ENCODE measurements at places on chromosomes 2 and 18. TPM values are rescaled to one million over a fixed set of nuclear protein-coding genes. Genes with fewer than 3 reads are reported as not detected.

Gene TBC1D8
- total RNA-seq, result 18.9 TPM

Gene DSG4
- not detected for total RNA-seq

Gene SERPINB2
- total RNA-seq, result 0.74 TPM

Gene CCDC74A
- 11.5 TPM for total RNA-seq

Gene COL6A3
- 2,143 TPM for total RNA-seq

Gene HOXD3
- total RNA-seq, result 0.14 TPM

Gene STAT1
- total RNA-seq, result 160 TPM

Gene CGREF1
- total RNA-seq, result 7.0 TPM

Gene PLEKHH2
- 5.3 TPM for total RNA-seq

Gene C2orf80
- total RNA-seq, result not detected

Gene ADRA2B
- total RNA-seq, result 0.09 TPM

Gene NDUFV2
- total RNA-seq, result 102 TPM

Gene CDH2
- 33.7 TPM for total RNA-seq

Gene SEC11C
- 21.6 TPM for total RNA-seq

Gene AQP12A
- total RNA-seq, result not detected

Gene ALPG
- total RNA-seq, result not detected

Gene FKBP1B
- 7.0 TPM for total RNA-seq

Gene RUFY4
- not detected for total RNA-seq

Gene BIN1
- total RNA-seq, result 140 TPM

Gene MSH6
- total RNA-seq, result 23.8 TPM

Gene PXDN
- total RNA-seq, result 356 TPM

Gene HOXD12
- total RNA-seq, result not detected

Gene SLC30A3
- under 0.01 TPM for total RNA-seq

Gene SGPP2
- total RNA-seq, result not detected

Gene DUSP28
- total RNA-seq, result 2.0 TPM

Gene PRSS56
- total RNA-seq, result not detected

Gene ZSWIM2
- total RNA-seq, result 0.09 TPM

Gene PTPRN
- total RNA-seq, result 57.0 TPM

Gene MAP2
- 0.71 TPM for total RNA-seq

Gene FOXI3
- total RNA-seq, result not detected

Gene WNT6
- total RNA-seq, result not detected

Gene NGEF
- 0.74 TPM for total RNA-seq

Gene CACNB4
- 1.1 TPM for total RNA-seq

Gene TSPYL6
- total RNA-seq, result not detected

Gene SMPD4
- 7.1 TPM for total RNA-seq

Gene ATP6V1C2
- under 0.01 TPM for total RNA-seq

Gene MYCN
- not detected for total RNA-seq

Gene SERPINB4
- 0.14 TPM for total RNA-seq

Gene SERPINB3
- total RNA-seq, result not detected

Gene CXCR4
- total RNA-seq, result 0.92 TPM

Gene ITGA4
- 18.3 TPM for total RNA-seq

All from smooth muscle cell of bladder (primary cell).